ENCODE measurements at places on chromosomes 5 and 9.

GRCh38 chr5:399296-400281 is 43.4 kb upstream of the EXOC3 start:
- peak; percentile 93 for DNase-seq

GRCh38 chr9:78821126-78821822 is 524.3 kb downstream of the PSAT1 start:
- DNase-seq = peak; percentile 4

GRCh38 chr5:135534609-135535419 is 950 bp downstream of the NEUROG1 start:
- DNase-seq = no peak

- DNase-seq = no peak
Measured at GRCh38 chr5:79878721-79879336, 112.2 kb downstream of the MTX3 start.

DNA sequence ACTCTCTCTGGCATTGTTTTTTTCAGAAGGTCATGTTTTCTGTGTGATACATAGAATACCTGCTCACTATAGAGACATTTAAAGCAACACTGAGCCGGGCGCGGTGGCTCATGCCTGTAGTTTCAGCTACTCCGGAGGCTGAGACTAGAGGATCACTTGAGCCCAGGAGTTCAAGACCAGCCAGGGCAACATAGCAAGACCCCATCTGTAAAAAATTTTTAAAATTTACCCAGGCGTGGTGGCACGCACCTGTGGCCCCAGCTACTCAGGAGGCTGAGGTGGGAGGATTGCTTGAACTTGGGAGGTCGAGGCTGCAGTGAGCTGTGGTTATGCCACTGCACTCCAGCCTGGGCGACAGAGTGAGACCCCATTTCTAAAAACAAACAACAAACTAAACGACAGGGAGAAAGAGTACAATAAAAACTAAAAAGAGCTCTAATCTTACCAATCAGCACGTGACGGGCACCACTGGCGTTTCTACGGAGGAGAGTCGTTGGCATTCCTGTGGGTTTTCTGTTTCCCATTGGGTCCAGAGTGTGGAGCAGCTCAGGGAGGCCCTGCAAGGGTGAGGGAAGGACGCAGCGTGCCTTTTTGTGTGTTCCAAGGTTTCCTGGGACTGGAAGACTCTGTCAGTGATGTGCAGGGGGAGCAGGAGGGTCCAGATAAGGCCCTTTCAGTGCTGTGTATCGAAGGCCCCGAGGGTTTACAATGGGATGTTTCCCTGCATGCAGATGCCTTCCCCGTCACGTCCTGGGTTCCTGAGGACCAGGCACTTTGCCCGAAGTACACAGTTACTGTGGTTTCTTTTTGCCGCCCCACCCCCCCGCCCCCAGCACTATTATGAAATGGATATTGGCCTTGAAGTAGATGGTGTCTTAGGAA is 7.2 kb upstream of the RNU6ATAC start:
- no peak for DNase-seq

GRCh38 chr5:132498152-132498551 is 7.6 kb upstream of the IRF1 start:
- DNase-seq = no peak

GRCh38 chr9:120924698-120925534 is 1.7 kb downstream of the TRAF1 start:
- DNase-seq = no peak

DNA sequence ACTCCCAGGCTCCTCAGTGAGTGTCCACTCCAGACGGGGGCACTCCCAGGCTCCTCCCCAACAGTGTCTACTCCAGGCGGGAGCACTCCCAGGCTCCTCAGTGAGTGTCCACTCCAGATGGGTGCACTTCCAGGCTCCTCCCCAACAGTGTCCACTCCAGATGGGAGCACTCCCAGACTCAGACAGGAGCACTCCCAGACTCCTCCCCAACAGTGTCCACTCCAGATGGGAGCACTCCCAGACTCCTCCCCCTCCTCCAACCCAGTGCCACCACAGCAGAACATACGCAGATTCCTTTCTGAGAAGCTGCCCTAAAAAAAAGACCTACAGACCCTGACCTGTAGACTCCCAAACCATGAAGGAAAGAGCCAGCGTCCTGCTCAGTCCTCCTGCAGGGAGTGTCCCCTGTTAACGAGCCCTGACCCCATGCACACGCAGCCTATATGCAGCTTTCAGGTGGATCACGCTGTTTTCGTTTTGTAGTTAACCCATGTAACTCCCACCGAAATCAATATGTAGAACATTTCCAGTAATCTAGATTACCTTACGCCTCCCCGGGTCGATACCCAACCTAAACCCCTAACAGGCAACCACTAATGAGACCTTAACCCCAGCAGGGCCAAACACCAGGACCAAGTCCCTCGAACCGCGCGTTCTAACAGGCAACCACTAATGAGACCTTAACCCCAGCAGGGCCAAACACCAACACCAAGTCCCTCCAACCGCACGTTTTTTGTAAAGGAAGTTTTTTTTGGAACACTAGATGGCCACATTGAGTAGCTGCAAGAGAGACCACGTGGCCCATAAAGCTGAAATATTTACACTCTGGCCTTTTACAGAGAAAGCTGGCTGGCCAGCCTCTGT is 15.7 kb downstream of the PNPLA7 start:
- DNase-seq = peak; percentile 34

DNA sequence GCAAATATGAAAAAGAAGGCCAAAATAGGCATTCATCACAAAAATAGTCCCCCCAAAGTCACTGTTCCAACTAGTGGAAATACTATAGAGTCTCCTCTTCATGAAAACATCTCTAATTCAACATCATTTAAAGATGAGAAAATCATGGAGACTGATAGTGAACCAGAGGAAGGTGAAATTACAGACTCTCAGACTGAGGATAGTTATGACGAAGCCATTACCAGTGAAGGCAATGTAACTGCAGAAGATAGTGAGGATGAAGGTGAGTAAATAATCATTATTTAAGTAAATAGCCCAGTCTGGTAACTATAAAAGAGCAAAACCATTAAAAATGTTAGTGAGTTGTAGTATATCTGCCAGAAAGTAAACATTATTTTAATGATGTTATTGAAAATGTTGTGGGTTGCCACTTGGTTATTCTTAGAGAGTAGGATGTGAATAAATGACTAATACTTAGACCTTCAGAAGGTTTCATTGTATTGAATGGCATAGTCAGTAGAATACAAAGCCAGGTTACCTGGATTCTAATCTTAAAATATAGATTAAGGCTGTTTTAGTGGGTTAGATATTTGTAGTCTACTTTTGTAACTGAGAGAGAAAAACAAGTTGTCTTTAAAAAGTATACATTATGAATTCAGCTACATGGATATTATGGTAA is 16.3 kb downstream of the AGGF1 start:
- no peak for DNase-seq

DNA sequence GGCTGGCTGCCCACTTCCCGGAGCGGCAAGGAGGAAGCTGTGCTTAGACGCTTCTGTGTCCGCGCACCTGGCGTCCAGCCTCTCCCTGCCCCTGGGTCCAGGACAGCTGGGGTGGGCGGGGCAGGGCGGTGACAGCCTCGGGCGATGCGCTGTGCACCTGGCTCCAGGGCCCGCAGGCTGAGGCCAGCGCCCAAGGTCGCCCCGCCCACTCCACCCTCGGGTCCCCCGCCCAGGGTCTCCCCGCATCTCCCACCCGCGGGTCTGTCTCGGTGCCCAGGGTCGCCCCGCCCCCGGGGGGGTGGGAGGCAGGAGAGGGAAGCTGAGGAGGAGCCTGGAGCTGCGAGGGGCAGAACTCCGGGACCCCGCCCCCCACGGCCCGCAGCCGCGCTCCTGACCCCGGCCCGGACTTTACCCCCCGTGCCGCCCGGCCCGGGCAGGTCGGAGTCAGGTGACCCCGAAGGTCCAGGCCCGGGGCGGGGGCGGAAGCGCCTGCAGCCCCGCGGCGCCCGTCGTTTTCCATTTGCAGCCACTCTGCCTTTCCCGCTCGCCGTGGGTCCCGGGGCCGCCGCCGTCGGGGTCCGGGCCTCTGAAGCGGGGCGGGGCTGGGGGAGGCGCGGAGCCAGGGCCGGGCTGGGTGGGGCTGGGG is at the start of gene ENTPD8:
Gene ENTPD8 (minus strand): TSS at position 69 of the 646 bp plus-strand sequence. CDS start 3,072 bp downstream, outside the sequence.
- peak; percentile 49 for DNase-seq

DNA sequence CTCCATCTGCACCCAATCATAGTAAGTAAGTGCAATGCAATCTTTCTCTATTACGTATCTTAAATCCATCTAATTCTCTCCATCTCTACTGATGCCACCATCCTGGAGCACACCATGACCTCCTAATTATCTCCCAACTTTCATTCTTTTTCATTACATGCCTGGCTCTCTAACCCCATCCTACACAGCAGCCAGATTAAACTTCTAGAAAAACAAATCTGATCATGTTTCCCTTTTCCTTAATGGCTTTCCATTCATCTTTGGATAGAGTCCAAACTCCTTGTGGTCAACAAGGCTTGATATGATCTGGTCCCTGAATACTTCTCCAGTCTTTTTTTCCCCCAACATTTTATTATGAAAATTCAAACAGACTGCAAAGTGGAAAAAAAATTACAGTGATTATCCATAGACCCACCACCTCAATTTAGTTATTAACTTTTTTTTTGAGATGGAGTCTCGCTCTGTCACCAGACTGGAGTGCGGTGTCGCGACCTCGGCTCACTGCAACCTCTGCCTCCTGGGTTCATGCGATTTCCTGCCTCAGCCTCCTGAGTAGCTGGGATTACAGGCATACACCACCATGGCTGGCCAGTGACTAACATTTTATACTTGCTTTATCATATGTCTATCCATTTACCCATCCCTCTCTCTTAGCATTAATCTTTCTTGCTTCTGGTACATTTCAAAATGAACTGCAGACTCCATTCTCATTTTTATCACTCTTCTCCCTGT is 5.2 kb downstream of the PPP2R2B start:
- DNase-seq = no peak

GRCh38 chr5:180090098-180090768 is 18.7 kb upstream of the RNF130 start:
- DNase-seq = peak; percentile 42

DNA sequence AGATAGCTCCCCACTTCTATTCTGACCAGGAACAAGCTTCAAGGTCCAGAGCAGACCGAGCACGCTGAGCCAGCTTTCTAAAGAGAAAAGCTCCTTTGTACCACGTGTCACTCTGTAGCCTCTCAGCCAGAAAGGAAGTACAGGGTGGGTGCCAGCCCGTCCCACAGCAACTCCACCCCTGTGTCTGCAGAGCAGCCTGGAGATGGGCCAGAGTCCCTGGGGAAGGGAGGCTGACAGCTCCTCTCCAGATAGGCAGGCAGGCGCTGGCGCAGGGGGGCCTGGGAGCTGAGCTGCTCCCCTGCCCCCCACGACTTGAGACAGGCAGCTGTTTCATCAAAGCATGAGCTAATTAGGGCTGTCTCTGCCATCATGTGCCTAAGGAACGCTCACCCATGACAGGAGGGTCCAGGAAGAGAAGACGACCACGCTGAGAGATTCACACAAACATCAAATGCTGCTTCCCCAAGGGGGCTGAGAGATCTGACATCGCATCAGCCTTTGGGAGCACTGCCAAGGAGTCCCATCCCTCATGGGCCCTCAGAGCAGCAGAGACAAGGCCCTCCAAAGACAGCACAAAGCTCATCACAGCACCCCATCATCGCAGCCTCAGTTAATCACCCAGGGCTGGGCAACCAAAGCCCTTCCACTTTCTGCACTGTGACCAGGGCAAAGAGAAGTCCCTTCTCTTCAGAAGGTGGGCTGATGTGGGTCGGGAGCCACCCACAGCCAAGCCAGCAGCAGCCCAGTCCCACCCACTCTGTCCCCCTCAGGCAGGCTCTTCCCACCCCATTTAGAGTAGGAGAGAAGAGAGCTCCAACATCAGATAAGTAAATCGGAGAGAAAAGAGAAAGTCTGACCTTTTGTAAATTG is 78.5 kb upstream of the LRRTM2 start:
- peak; percentile 76 for DNase-seq

- no peak for DNase-seq
Measured at GRCh38 chr9:38344566-38345324, 47.8 kb upstream of the ALDH1B1 start.

- DNase-seq = no peak
Measured at GRCh38 chr5:89072842-89073672, 190.1 kb upstream of the MEF2C start.

DNA sequence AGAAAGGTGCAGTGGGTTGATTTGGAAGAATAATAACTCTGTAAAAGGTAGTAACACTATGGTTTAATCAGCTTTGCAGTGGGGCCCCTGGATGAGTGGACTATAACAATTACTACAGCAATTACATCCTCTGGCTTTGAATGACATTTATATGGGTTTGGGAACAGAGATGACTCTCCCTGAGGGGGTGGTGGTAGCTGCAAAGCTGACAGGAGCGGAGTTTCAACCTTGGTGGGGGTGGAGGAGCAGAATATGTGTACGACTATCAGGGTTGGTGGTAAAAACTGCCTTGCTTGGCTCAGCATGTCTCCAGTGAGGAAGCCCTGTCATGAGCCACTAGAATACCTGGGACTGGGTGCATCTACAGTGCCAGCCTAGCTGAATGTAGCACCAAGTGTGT is 28.3 kb upstream of the NR3C1 start:
- DNase-seq = no peak

DNA sequence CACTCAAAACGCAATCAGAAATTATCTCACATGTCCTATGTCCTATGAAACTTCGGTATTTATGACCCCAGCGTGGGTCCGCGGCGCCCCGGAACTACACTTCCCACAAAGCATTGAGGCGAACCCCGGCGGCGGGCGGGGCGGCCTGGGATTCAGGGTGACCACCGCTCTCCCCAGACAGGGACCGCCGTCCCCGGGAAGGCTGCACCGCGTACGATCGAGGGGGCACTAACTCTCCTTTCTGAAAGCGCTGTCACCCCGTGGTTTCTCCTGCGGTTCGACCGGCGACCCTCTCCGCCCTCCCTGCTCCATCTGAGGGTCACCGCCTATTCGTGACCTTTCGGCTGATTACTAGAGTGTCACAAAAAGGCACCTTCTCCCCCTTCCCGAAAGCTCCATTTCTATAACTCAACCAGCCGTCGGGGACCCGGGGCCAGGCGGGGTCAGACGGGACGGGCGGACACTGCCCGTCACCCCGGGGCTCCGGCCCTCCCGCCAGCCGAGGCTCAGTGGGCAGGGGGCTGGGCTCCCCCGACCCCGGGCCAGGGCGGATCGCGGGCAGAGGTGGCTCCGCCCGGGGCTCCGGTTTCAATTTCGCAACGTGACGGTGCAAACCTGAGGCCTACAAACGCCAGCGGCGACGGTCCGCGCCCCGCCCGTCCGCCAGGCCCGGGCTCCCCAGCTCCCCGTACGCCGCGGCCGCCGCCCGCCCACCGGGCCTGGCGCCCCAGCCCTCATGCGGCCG is 1.3 kb downstream of the ECPAS start:
- DNase-seq = peak; percentile 48

- no peak for DNase-seq
Measured at GRCh38 chr5:115815006-115815692, 1.3 kb downstream of the CDO1 start.

- DNase-seq = no peak
Measured at GRCh38 chr5:79621056-79621455, 8.8 kb downstream of the TENT2 start.

GRCh38 chr9:89527084-89527483 is 29.2 kb upstream of the SEMA4D start:
- DNase-seq = no peak
